ENCODE measurements at places on chromosomes 11 and 22.

GRCh38 chr22:39897841-39898240, 3.0 kb upstream of the GRAP2 start:
- DNase-seq: no peak

DNA sequence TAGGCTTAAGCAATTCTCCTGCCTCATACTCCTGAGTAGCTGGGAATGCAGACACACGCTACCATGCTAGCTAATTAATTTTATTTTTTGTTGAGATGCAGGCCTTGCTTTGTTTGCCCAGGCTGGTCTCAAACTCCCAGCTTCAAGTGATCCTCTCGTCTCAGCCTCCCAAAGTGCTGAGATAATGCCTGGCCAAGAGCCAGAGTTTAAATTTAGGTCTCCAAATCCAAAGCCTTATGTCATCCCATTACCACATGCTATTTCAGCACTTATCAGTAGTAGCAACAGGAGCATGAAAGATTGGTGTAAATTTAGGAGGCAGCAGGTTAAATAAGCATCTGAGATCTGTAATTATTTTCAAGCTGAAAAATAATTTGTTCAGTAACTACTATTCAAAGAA, 326.1 kb upstream of the ANO5 start:
- no peak for DNase-seq

GRCh38 chr11:66437979-66438503, 607 bp downstream of the MRPL11 start:
- no peak for DNase-seq

DNA sequence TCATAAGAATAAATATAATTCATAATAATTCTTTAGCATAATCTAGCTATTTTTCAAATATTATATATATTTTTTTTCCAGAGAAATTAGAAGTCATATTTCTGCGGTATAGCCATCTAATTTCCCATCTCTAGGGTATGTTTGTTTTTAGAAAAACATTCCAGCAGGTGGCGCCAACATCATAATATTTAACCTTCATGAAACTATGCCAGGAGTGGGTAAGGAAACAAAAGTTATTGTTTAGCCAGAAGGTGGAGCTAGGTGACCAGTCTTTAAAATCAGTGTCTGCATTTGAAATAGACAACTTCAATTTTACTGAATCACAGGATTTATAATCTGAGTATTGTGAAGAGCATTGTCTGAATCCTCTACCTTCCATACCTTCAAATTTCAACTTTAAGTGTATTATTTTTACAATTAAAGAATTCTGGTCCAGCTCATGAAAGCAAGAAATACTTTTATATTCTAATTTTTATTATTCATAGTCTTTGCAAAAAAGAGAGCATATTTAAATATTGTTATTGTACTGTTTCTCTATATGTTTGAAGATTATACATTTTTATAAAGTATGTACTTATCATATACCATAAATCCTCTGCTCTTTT, 15.7 kb upstream of the CCDC179 start:
- peak; percentile 37 for DNase-seq

DNA sequence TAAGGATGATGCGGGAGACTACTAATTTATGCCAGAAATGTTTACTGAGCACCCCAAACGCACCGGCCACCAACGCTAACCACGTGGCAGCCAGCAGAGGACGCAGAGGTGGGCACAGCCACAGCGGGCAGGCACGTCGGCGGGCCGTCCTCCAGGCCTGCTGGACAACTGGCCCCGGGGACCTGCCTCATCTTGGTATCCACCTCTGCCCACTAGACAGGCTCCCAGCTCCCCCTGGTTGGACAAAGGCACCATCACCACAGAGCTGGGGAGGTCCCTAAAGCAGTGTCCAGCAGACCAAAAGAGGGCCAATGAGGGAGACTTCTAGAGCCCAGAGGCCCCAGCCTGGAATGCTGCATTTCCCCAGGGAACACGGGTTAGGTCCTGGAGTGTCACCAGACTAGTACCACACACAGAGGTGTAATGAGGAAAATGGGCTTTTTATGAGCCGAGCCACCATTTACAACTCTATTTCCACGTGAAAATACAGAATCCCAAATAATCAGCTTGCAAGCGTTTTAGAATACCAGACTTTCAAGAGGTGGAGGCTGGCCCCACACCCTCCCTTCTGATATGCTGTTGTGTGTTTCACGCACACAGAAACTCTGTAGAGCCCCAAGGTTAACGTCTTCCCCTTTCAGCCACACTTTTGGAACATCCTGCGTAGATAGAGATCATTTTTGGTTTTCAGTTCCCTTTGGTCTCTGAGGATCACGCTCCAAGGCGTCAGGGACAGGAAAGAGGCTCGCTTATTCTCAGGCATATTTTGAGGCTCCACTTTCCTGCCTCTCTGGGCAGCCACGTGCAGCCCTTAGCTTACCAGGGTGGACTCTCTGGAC, 23.7 kb upstream of the BID start:
- DNase-seq: no peak

- no peak for DNase-seq
Observed at GRCh38 chr11:125264100-125265022, 99.8 kb downstream of the PKNOX2 start.

GRCh38 chr11:40403321-40403720, 1056.1 kb downstream of the LRRC4C start:
- DNase-seq: no peak

DNA sequence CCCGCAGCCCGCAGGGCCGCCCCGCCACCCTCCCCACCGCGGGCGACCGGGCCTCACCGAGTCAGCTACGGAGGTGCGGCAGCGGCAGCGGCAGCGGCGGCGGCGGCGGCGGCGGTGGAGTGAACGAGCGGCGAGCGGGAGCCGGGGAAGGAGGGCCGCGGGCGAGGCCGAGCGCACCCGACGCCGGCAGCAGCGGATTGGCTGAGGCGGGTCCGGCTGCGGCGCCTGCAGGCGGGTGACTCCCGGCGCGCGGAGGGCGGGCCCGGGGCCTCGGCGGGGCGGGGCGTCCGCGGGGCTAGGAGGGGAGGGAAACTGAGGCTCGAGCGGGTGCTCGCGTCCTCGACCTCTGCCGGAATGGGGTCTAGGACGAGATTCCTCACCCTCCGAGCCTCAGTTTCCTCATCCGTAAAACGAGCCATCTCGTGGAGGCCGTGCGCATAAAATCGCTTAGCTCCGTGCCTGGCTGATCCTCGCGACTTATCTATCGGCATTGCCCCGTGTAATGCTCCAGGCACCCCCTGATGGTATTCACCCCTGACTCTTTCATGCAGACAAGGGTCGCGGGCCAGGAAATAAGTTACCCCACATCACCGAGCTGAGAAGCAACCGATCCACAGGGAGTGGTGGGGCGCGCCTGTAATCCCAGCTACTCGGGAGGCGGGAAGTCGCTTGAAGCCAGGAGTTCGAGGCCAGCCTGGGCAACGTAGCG, at the start of gene CPT1A:
CPT1A (minus strand) TSS at position 199 of the 709 bp plus-strand sequence. CDS start 26,442 bp downstream, outside the sequence.
- DNase-seq: peak; percentile 73

GRCh38 chr11:125397421-125397820, 98.6 kb downstream of the FEZ1 start:
- DNase-seq: no peak

GRCh38 chr11:19519353-19519752, 193.3 kb upstream of the NAV2 start:
- no peak for DNase-seq

GRCh38 chr11:9853929-9854552, 190.2 kb downstream of the SWAP70 start:
- no peak for DNase-seq

GRCh38 chr11:93084727-93085505, 112.9 kb downstream of the SLC36A4 start:
- DNase-seq: no peak

DNA sequence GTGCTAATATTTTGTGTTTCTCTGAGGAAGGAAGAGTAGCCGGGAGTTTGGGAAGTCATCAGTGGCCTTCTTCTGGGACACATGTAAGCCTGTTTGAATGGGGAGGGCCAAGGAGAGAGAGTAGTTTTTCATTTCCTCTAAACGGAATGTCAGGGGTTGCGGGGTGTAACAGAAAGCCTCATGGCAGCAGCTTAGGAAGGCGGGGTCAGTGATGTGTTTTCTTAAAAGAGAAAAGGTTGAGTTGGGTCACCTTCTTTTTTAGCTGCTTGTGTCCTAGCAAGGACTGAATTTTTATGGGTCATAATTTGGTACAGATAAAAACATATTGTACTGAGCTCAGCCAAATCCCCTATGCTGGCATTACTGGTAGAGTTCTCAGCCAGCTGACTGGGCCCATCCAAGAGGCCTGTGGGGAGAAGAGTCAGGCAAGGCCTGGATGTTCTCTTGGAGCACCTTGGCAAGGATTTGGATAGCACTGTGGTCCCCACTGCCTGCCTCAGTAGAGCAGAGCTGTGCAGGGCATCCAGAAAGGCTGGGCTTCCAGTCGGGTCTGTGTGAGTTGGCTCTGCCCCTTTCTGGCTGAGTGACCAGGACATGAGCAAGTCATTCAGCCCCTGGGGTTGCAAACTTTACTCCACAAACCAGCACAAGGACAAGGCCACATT, 29.4 kb upstream of the NAV2 start:
- DNase-seq: no peak

GRCh38 chr22:39437791-39438704, 18.8 kb upstream of the MGAT3 start:
- DNase-seq: no peak

- DNase-seq: no peak
Observed at GRCh38 chr22:41775976-41776375, 24.5 kb upstream of the CCDC134 start.

- DNase-seq: no peak
Observed at GRCh38 chr22:25038239-25038638, 85.7 kb downstream of the KIAA1671 start.

GRCh38 chr22:30241576-30242371, 4.8 kb downstream of the LIF start:
- no peak for DNase-seq

DNA sequence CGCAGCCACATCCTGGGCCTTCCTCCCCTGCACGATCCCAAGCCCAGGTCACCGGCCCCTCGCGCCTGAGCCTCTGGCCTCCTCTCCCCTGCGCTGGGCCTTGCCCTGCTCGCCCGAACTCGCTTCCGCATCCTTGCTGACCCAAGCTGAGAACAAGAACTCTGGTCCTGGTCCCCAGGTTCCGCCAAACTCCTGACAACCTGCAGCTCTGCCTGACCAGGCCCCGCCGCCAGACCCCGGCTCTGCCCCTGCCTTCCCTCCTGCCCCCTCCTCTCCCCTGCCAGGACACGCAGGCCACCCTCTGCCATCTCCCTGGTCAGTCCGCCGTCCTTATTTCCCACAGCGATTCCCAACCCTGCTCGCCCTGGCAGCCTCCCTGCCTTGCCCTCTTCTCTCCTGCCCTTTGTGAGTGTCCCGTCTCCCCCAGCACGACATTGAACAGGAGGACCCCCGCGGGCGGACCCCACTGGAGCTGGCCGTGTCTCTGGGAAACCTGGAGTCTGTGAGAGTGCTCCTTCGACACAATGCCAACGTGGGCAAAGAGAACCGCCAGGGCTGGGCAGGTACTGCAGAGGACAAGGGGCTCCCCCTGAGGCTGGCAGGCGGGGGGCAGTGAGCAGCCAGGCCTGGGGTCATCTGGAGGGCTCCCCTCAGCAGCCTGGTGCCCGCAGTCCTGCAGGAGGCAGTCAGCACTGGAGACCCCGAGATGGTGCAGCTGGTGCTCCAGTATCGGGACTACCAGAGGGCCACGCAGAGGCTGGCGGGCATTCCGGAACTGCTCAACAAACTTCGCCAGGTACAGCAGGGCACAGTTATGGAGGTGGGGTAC, 762 bp downstream of the ANKRD13D start:
- DNase-seq: peak; percentile 3

- no peak for DNase-seq
Observed at GRCh38 chr22:38481162-38481870, 13.4 kb downstream of the KDELR3 start.

- no peak for DNase-seq
Observed at GRCh38 chr22:48256041-48256739, 1493.7 kb downstream of the TBC1D22A start.

DNA sequence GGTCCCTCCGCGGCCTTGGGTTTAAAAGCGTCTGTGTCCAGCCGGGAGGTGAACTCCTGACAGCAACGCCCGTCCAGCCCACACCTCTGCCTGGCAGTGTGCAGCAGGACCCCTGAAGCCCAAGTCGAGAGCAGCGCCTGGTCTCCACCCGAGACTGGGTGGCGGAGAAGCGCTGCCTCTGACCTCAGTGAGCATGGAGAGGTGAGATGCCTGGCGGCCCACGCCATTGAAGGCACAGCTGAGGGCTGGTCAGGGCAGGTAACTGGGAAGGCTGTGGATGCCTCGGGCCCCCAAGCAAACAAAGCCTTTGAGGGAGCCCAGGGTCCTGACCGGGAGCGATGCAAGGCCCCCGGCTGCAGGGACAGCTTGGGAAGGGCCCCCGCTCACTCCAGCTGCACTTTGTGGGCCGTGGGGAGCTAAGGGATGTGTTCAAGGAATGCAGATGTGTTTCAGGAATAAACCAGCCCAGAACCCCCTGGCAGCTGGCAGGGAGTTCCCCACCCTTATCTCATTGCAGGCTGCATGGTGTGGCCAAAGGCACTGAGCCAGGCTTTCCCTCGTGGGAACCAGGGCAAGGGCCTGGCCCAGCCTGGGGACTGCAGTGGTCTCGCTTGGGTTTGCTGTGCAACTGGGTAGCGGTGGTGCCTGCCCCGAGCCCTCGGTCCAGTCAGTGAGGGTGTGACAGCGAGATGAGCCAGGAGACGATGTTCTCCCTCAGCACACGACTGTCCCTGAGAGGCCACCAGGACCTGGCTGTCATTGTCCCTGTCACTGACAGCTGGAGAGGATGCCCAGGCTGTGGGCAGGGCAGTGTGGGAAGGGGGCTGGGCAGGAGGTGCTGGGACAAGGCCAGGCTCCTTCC, 92.5 kb downstream of the WNT7B start:
- DNase-seq: no peak

GRCh38 chr22:19522190-19522880, 1.9 kb downstream of the CLDN5 start:
- DNase-seq: no peak

DNA sequence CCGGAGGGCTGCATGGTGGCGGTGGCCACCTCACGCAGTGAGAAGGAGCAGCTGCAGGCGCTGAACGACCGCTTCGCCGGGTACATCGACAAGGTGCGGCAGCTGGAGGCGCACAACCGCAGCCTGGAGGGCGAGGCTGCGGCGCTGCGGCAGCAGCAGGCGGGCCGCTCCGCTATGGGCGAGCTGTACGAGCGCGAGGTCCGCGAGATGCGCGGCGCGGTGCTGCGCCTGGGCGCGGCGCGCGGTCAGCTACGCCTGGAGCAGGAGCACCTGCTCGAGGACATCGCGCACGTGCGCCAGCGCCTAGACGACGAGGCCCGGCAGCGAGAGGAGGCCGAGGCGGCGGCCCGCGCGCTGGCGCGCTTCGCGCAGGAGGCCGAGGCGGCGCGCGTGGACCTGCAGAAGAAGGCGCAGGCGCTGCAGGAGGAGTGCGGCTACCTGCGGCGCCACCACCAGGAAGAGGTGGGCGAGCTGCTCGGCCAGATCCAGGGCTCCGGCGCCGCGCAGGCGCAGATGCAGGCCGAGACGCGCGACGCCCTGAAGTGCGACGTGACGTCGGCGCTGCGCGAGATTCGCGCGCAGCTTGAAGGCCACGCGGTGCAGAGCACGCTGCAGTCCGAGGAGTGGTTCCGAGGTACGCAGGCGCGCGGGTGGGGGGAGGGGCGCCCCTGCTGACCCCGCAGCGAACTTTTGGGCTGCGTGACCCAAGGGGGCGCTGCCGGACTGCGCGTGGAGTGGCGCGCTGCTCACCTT, 670 bp downstream of the NEFH start:
- DNase-seq: peak; percentile 60

- DNase-seq: no peak
Observed at GRCh38 chr11:27216270-27217149, 146.5 kb downstream of the CCDC34 start.
